ENCODE measurements at places on chromosomes 2 and 18.

- no peak for DNase-seq
Observed at GRCh38 chr2:108565778-108566375, 31.6 kb downstream of the LIMS1 start.

- no peak for DNase-seq
Observed at GRCh38 chr2:67836866-67837265, 225.9 kb downstream of the C1D start.

GRCh38 chr18:54125429-54125828 lies 99.0 kb downstream of the MBD2 start:
- DNase-seq = no peak

DNA sequence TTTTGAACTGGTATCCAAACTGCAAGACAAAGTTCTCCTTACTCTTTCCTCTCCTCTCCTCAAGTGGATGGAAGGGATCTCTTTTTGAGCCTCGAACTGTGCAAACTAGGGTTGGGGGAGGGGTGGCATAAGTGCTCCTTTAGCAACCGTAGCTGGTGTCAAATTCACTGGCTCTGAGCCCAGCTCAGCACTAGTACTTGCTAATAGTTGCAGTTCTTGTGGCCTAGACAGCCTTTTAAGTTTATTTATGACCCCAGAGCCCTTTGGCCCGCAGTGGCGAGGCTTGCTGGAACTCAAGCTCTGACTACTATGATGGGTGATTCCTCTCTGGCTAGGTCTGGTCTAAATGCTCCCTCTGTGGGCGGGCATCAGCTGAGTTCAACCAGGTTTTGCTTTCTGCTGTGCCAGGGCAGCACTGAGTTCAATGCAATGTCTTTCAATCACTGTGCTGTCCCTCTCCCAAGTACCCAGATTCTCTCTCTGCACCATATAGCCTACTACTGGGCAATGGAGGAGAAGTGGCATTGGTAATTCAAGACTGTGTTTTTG lies 528.4 kb upstream of the SYT4 start:
- DNase-seq = no peak

GRCh38 chr2:135709992-135710391 lies 31.7 kb upstream of the UBXN4 start:
- DNase-seq = peak; percentile 85

DNA sequence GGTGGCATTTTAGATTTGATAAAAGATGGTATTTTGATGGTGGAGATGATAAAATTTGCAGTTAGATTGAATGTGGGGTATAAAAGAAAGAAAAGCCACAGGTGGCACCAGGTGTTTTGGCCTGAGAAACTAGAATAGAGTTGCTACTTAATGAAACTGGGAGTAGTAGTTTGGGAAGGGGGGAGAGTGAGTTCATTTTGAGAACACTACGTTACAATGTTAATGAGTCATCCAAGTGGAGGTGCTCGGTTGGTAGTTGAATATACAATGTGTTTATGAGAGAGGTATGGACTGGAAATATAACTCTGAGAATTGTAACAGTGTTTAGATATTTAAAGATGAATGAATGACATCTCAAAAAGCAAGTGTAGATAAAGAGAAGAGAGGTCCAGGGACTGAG lies 26.4 kb downstream of the EPG5 start:
- DNase-seq = no peak

DNA sequence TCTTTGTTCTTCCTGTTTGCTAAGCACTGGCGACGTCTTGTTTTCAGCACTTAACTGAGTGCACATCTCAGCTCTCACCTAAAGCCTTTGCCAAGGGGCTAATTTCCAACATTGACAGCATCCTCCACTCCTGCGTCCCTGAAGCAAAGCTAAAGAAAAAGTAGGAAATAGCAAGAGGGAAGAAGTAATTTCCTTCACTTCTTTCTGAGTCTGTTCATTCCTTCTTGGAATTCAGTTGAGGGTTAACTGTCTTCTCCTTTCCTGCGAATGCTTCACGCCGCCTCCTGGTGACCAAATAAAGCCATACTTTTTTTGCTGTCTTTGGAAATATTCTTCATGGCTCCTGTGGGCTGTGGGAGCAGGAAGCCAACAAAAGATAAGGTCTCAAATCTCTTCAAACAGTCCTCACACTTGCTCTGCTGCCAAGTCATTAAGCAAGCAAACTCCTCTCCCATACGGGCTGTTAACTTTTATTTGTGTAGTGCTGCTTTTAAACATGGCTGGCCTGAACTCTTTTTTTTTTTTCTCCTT lies 100.9 kb downstream of the DPP10 start:
- DNase-seq = no peak

GRCh38 chr18:45503990-45504389 lies 111.3 kb upstream of the SLC14A2 start:
- DNase-seq = no peak

- peak; percentile 74 for DNase-seq
Observed at GRCh38 chr2:172931918-172932520, 143.6 kb upstream of the MAP3K20 start.

DNA sequence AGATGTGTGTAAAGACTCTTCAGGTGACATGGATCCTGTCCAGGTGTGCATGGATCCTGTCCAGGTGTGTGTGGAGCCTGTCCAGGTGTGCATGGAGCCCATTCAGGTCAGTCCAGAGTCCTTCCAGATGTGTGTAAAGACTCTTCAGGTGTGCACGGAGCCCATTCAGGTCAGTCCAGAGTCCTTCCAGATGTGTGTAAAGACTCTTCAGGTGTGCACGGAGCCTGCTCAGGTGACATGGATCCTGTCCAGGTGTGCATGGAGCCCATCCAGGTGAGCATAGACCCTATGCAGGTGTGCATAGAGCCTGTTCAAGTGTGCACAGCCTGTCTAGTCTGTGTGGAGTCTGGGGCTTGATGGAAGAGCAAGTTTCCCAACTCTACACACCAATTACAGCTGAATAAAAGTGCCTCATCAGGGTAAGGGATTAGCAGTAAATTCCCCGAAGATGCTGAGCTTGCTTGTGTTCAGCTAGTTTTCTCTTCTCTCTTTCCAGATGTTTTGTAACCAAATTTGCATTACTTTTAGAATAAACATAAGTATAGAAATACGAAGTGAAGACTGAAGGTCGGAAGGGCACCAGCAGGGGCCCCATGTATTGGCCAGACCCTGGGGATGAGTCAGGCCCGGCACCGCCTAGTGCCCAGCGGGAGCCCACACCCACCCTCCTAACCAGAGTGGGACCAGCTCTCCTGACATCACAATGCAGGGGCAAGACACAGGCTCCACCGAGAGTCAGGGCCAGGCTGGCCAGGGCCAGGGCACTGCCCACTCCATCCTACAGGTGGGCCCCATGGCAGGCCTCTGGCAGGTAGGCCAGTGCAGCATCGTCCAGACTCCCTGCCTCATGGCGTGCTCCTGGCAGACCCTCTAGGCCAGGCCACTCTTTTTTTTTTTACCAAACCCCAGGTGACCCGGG lies 38.6 kb upstream of the GPC1 start:
- DNase-seq = no peak

GRCh38 chr2:33437297-33437696 lies 39.2 kb upstream of the RASGRP3 start:
- DNase-seq = no peak

GRCh38 chr18:61637905-61638595 lies 254.8 kb downstream of the RNF152 start:
- no peak for DNase-seq

Data from activated T-cell treated with anti-CD3 and anti-CD28 coated beads, Interleukin-2, amount 50 U/mL, for 48 hours (primary cell).